ENCODE measurements at places on chromosomes 3 and 15. TPM values are rescaled to one million over a fixed set of nuclear protein-coding genes. Genes with fewer than 3 reads are reported as not detected.

Gene CCDC33
- total RNA-seq, result 0.84 TPM

Gene ILDR1
- 5.4 TPM for total RNA-seq

Gene CLSTN2
- 2.8 TPM for total RNA-seq

Gene MASP1
- 0.60 TPM for total RNA-seq

Gene DTX3L
- 13.0 TPM for total RNA-seq

Gene GABRA5
- not detected for total RNA-seq

- no peak for DNase-seq
Measured at GRCh38 chr15:88664151-88664778, 25.4 kb downstream of the ISG20 start.

DNA sequence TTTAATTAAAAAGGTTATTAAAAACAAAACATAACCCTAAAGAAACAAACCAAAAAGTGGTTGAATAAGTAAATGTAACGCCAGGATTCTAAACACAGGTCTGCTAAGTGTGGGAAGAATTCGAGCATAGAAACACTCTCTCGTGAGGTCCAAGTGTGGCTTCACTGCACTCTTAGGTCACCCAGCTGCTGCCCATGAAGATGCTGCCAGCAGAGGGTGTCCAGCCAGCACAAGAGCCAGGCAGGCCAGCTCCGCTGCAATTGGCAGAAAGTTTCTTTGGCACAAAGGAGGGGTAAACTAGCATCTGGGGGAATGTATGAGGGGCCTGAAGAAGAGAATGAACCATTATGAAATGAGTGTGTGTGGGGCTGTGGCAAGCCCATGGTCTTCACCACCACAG, 215.7 kb upstream of the FEZF2 start:
- DNase-seq, result no peak

DNA sequence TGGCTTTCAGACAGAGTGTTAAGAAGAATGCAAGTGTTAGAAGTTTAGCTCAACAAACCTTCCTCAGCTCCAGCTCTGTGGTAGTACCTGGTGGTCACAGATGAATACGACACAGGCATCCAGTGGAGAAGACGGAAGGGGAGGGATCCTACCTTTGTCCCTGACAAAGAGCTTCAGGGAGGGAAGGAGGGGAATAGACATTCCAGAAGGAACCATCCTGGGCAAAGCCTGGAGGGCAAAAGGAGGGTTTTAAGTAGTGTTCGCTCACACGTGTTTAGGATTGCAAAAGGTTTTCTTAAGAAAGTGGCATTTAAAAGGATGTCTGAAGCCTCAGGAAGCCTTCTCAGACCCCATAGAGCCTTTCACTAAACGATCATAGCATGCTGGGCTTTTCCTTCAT, 2.8 kb downstream of the CHCHD4 start:
- no peak for DNase-seq

DNA sequence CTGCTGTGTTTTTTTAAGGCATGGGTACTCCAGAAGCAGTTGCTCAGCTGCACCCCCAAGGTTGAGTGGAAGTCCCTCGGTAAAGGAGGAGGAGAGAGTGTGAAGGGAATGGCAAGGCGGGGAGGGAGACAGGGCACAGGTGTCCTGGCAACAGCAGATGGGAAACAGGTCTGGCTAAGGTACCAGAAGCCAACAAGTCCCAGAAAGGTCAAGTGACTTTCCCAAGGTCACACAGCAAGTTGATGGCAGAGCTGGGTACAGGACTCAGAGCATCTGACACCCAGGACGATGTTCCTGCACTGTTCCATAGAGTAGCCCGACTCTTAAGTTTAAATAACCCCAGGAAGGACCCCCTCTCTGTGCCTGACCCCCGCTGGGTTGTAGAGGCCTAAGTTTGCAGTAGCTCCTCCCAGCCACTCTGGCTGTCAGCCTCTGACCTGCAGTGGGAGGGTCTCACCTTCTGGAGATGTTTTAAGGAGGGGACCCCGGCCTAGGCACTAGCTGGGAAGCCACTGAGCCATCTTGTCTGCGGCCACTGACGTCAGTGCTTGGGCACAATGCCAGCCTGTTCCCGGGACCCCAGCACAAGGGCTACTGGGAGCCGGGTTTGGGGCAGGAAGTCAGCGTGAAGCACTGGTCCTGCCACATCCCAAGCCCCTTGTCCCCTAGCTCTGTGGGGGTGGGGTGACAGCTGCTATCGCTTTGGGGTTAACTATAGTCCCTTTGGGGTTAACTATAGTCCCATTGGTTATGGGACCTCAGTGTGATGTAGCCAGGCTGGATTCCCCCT, 10.5 kb downstream of the CSK start:
- DNase-seq, result no peak

DNA sequence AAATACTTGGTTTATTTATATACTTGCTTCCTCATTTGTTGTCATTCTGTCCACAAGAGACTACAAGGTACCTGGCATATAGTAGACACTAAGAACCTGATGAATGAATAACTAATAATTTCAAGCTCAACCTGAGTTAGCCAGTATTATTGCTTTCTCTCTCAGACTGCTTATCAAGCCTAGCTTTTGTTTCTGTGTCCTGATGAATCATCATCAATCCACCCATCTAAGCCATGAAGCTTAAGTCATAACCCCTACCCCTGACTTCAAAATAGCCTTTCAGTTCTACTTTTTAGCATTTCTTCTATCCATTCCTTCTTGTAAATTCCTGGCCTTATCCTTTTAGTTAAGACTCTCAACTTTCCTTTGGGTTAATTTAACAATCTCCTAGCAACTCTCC, 420.8 kb downstream of the EPHA6 start:
- DNase-seq, result no peak

DNA sequence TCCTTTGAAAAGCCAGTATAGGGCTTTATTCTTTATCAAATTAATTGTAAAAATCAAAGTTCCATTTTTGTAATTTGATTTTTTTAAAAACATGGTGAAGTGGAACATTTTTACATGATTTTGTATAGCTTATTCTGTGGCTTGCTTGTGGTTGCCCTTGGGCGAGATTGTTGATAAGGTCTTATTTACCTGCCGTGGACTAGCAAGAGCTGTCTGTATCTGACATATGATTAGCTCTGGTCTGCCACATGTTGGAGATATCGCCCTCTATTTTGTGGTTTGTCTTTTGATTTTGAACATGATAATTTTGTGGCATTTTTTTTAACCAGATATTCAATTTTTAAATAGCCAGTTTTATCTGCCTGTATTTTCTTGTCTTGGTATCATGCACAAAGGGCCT, 844 bp downstream of the PRR23E start:
- no peak for DNase-seq

GRCh38 chr15:60901647-60902046, 327.5 kb downstream of the RORA start:
- no peak for DNase-seq

DNA sequence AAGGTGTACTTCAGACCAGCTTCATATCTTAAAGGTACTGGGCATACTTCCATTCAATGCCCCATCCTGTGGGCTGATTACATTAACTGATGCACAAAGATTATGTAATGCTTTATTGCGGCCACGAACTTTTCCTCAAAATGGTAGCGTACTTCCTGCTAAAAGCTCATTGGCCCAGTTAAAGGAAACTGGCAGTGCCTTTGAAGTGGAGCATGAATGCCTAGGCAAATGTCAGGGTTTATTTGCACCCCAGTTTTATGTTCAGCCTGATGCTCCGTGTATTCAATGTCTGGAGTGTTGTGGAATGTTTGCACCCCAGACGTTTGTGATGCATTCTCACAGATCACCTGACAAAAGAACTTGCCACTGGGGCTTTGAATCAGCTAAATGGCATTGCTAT, 3.4 kb downstream of the SKIL start:
- no peak for DNase-seq

DNA sequence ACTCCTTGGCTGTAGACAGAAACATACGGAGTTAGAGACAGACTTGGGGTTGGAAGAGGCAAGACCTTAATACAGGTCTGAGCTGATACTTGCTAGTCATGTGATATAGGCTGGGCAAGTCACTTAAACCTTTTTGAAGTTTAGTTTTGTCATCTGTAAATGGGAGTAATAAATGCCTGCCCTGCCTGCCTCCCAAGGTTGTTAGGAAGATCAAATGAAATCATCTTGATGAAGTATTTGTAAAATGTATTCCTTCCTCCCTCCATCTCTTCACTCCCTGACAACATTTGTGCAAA, 2.9 kb downstream of the PXK start:
- no peak for DNase-seq

GRCh38 chr3:175311946-175312345, 452.8 kb downstream of the NAALADL2 start:
- no peak for DNase-seq

- DNase-seq, result no peak
Measured at GRCh38 chr3:189121092-189121491, 50.7 kb upstream of the TPRG1 start.

DNA sequence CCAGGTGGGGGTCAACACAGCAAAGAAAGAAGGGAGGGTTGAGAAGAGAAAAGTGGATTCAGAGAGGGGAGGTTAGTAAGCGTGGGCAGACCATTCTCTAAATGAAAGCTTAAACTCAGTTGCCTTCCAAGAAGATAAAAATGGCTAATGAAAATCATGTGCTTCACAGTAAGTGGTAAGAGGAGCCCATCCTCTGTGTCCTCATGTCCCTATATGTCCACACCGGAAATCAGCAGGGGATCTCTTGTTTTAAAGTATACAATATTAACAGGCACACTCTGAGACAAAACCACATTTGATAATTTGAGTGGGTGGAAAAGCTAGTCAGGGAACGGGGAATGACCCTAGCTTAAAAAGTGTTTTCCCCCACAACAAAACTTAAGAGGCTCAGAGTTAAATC, 4.4 kb upstream of the FOXP1 start:
- no peak for DNase-seq

GRCh38 chr3:195187609-195188425, 83.1 kb downstream of the XXYLT1 start:
- no peak for DNase-seq

GRCh38 chr15:61500951-61501620, 272.0 kb upstream of the RORA start:
- no peak for DNase-seq

DNA sequence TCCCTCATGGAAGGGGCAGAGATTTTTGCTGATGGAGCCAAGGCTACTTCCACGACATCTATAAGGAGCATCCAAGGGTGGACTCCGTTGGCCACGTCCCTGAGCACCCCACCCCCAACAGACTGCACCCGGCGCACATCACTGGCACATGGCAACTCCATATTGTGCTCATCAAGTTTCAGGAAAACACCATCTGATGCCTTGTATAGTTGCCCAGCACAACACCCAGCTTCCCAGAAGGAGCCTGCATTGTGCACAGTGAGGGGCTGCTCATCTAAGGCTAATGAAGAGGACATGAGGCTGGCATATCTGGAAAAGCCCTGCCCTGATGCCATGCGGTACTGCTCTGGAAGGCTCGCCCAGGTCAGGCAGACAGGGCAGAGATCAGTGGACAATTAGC, 15.0 kb upstream of the CACNA2D2 start:
- no peak for DNase-seq

DNA sequence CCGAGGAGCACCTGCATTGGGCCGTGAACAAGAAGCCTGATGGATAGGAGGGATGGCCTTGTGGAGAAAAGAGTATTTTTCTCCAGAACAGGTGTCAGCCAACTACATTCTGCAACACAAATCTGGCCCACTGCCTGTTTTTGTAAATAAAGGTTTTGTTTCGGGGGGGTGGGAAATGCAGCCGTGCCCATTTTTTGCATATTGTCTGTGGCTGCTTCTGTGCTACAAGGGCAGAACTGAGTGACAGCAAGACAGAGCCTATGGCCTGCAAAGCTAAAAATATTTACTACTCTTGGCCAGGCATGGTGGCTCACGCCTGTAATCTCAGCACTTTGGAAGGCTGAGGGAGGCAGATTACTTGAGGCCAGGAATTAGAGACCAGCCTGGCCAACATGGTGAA, 95.9 kb upstream of the AKAP13 start:
- no peak for DNase-seq

DNA sequence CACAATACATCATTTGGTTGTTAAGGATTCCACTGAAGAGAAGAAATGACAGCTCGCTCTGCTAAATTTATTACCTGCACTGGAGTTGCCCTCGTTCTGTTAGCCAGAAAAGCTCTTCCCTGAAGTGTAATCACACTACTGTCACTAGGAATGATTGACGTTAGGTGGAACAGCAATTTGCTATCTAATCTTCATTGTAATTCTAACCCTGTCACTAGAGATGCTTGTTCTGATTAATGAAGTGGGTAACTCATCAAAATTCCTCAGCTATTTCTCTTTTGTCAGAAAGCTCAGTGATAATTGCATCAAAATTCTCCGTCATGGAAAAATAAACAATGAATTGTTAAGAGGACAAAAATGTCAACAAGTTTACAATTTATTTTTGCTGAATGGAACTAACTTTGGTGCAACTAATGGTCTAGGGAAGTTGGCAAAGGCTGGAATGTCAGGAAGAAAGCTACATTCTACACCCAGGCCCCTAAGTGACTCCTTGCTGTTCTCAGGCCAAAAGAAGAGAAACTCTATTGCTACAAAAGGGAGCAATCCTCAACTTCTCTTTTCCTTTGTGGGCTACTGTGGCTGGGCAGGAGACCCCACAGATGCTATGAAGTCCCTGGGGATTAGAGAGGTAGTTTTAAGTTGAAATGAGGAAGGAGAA, 34.1 kb downstream of the CCDC191 start:
- no peak for DNase-seq

DNA sequence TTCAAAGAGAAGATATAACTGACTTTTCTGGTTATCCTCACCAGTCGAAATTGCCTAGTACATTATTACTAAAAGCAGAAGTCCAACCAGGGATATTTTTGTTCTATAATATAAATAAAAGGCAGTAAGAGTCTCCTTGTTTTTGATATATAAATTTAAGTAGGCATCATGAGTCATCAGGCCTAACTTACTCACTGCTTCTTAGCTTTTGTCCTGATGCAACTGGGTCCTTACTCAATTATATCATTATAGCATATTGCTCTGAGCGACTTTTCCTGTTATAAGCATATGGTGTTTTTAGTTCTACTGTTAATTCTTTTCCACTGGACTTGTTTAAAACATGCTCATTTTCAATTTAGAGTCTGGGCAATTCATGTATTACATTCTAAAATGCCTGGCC, 910.1 kb downstream of the MCTP2 start:
- no peak for DNase-seq

DNA sequence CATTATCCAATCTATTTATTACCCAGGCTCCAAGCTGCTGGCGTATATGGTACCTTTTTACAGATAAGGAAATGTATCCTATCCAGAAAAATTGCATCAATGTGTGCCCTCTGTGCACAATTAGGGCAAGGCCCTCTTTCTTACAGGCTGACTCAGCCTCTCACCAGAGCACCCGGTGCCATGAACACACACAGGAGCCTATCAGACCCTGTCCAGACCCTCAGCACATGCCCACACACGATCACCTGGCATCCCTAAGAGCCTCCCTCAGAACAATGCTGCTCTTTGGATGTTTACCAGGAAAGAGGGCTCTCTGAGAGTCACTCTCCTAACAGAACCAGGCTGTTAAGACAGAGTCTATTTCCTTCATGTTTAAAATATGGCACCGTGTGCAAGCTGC, 460.0 kb upstream of the TBL1XR1 start:
- no peak for DNase-seq

GRCh38 chr15:98039596-98039995, 79.1 kb downstream of the ARRDC4 start:
- no peak for DNase-seq

DNA sequence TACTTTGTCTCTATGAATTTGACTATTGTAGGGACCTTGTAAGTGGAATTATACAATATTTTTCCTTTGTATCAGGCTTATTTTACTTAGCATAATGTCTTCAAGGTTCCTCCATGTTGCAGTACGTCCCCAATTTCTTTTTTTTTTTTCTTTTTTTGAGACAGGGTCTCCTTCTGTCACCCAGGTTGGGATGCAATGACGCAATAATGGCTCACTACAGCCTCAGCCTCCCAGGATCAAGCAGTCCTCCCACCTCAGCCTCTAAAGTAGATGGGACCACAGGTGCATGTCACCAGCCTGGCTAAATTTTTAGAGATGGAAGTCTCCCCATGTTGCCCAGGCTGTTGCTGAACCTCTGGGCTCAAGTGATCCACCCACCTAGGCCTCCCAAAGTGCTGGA, 40.5 kb upstream of the RPS17 start:
- DNase-seq, result no peak

Measured in progenitor cell of endocrine pancreas (in vitro differentiated cells).